Renal pelvis (tissue), 12 donors: ENCODE measurements at places on chromosomes 16 and 17. TPM values are rescaled to one million over a fixed set of nuclear protein-coding genes. Genes with fewer than 3 reads are reported as not detected.

DNA sequence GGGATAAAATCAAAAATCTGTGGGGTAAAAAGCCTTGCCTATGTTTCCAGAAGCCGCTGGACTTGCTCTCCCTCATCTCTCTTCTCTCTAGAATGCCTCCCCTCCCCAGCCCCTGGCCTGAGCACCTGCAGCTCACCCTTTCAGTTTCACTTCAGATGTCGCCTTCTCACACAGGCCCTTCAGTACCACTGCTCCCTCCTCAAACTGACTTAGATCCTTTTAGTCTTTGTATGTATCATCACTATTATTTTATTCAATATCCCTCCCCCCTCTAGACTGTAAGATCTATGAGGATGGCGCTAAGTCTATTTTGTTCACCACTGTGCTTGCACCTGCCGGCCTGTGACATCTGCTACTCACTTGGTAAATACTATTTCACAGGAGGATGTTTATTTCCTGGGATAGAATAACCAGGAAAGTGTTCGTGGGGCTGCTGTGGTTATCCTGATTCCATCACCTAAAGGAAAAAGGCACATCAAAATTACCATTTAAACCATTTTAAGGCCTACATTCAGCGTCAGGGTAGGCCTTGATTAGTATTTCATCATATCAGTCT lies 122.3 kb downstream of the MRTFB start:
- DNase-seq, result no peak

Gene CHD9NB
- 7.9 TPM for polyA plus RNA-seq

Gene MAP2K6
- polyA plus RNA-seq, result 21.7 TPM

Gene TLCD1
- polyA plus RNA-seq, result 16.6 TPM

DNA sequence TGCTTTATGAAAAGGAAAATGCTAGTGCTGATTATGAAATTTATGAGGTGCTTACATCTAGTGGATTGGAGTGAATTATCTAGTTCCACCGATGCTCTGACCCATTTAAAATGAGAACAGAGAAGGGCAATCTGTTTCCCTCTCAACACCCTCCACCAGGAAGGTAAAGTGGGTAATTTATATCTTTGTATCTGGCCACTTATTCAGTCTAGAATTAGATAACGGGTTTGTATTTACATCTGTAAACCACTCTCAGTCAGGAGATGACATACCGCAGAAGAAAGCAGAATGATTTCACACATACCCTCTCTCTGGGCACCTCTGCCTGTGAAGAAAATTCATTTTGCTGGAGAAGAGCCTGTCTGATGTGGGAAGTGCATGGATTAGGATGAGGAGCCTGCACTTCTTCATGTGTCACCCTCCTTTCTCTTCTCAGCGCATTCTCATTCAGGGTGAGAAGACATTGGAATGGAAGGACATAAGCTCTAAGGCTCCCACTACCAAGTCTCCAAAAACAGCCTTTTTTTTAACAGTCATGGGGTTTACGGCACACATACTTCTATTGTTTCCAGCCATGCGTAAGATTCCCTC lies 646.7 kb upstream of the SALL1 start:
- DNase-seq, result no peak

DNA sequence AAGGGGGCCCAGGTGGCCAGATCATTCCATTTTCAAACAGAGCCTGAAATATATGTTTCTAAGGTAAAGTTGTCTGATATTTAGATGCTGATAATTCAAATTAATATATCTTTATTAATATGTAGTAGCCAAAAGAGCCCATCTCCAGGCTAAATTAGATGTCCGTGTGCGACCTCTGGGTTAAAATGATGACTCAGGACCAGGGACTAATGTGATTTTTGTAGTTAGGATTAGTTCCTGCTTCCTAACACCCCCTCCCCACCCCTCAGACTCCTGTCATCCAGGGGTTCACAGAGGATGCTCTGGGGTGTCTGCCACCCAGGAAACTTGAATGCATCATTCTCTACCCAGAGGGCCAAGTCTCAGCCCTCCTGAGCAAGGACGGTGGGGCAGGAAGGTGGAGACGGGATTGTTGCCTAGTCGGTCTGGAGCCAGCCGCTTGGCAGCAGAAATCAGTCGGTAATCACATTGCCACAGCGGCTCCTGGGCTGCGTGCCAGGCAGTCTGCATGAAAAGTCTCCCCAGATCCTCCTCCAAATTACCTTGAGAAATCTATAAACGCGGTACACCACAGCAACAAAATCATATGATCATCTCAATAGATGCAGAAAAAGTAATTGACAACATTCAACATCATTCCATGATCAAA lies 29.8 kb downstream of the CNGB1 start:
- DNase-seq, result no peak

GRCh38 chr16:18839555-18839954 lies 38.2 kb upstream of the ARL6IP1 start:
- DNase-seq, result no peak

DNA sequence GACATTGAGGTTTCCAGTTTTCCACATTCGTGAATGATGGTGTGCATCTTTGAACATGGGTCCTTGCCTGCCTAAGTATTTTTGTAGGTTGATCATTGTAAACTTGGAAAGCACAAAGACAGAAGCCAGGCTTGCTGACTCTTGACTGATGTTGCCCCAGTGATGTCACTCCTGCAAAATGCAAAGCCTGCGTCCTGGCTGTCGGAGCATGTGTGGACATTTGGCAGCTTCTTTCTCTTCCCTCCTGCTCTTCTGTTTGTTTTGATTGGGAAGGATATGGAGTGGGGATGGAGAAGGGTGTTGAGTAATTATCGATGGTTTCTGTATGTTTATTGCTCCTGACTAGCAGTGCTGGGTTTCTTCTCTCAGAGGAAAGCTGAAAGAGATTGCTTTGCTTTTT lies 3.2 kb downstream of the NDE1 start:
- no peak for DNase-seq

GRCh38 chr16:5875416-5875815 lies 777.8 kb upstream of the EEF2KMT start:
- no peak for DNase-seq

DNA sequence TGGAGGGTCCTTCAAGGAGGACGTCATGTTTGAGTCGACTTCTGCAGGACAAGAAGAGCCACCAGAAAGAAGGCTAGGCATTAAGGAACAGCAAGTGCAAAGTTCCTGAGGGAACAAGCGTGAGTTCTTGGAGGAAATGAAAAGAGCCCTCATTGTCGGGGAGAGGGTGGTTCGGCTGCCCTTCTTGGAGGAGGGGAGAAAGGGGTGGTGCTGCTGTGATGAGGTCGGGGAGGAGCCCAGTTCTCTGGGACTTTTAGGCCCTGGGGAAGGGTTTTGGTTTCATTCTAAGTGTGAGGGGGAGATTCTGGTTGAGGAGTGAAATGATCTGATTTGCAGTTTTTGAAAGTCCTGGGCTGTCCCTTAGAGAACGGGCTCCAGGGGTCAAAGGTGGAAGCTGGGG lies 4.1 kb downstream of the BICDL2 start:
- no peak for DNase-seq

DNA sequence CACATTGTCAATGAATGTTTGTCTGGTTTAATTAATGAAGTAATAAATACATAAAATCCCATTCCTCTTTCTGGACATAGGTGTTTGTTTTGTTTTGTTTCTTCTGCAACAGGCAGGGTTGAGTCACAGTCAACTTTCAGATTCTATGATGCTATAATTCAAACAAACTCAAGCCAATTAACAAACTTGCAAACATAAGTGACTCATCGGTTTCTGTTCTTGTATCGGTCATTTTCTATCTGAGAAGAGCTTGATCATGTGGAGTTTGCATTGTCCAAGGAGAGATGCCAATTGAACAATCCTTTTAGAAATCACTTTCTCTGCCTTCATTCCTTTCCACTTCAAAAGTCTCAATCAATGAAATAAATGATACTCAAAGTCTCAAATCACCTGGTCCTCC lies 294.2 kb upstream of the C16orf82 start:
- no peak for DNase-seq

GRCh38 chr16:87132361-87133014 lies 184.7 kb downstream of the C16orf95 start:
- no peak for DNase-seq

GRCh38 chr16:21283521-21284289 lies 5.6 kb upstream of the CRYM start:
- DNase-seq, result no peak

- DNase-seq, result no peak
Measured at GRCh38 chr16:7997966-7998365, 592.3 kb downstream of the TMEM114 start.

DNA sequence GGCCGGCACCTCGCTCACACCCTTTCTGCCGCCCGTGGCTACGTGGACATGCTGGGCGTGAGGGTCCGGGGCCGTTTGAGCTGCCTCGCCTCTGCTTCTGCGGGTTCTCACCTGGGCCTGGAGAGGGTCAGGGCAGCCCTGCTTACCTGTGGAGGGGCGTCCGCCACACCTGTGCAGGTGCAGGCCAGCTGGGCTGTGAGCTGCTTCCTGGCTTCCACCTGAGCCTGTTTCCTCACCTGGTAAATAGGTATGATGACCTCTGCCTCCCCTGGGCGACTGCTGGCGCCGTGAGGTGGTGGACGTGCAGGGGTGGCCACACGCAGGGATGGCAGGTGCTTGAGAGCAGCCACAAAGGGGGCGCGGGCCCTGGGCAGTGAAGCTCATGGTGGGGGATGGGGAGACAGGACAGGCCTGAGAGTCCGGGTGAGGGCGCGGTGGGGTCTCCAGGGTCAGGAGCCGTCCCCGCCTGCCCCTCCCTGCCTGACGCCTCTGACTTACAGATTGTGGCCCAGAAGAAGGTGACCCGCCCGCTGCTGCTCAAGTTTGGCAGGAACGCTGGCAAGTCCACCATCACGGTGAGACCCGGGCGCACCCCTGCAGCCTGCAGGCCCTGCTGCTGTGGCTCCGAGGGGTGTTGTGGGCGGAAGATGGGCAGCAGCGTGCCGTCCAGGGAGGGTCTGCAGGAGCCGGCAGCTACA lies 7.8 kb downstream of the CPNE7 start:
- DNase-seq, result no peak

- peak; percentile 22 for DNase-seq
Measured at GRCh38 chr16:46607529-46607928, 13.7 kb downstream of the SHCBP1 start.

DNA sequence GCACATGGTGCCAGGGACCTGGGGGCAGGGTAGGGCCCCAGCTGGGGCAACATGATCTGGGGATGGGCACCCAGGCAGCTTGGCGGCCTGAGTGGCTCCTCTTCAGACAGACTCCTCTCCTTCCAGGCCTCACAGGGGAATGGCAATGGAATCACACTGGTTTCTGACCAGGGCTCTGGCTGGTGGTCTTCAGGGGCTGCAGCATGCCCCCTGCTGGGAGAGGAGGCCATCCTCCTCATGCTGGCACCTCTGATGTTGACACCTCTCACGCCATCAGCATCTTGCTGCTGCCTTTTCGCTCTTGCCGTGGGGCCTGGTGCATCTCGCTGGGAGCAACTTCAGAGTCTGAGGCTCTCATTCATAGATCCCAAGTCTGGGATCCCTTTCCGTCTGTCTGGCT lies 11.2 kb upstream of the GFOD2 start:
- DNase-seq, result no peak

GRCh38 chr17:1462164-1463112 lies 6.4 kb upstream of the CRK start:
- DNase-seq, result no peak

Gene ETV4
- 39.7 TPM for polyA plus RNA-seq

Gene PRSS22
- 9.2 TPM for polyA plus RNA-seq

Gene BAIAP3
- polyA plus RNA-seq, result 7.0 TPM

DNA sequence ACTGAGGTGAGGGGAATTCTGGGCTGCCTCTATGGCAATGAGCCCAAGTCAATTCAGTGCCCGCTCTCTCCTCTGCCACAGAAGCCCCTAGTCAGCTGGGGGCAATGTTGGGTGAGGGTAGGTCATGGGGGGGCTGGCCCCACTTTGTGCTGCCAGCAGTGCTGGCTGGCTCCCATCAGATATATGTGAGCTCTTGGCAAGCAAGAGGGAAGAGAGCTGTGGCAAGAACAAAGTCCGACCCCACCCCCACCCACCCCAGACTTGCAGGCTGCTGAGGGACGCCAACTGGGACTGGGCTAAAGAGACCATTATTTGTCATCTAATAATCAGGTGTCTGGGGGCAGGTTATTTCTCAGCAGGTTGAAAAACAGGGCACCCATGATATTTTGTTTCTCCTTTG lies 89.4 kb downstream of the YPEL2 start:
- DNase-seq, result no peak

Gene TBC1D3E
- not detected for polyA plus RNA-seq

Gene CD300E
- polyA plus RNA-seq, result 0.13 TPM

DNA sequence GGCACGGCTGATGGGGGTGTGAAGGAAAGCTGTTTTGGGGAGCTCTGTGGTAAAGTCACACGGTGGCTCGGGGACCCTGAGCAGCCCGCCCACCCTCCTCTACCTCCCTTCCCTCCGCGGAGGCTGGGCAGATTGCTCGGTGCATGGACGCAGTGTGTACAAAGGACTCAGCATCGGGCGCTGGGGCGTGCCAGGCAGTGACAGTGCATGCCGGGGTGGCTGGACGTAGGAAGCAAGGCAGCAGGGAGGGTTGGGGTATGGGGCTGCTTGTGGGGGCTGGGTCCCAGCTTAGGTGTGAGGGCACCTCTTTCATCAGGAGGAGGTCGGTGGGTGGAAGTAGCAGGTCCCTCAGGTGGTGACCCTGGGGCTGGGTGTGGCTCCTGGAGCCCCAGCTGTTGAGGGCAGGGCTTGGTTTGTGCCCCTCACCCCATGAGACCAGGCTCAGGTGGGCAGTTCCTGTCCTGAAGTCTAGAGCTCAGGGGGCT lies 159.9 kb upstream of the GSE1 start:
- no peak for DNase-seq

- no peak for DNase-seq
Measured at GRCh38 chr16:20704281-20704680, 6.8 kb upstream of the ACSM1 start.

Gene PDILT
- 0.11 TPM for polyA plus RNA-seq

DNA sequence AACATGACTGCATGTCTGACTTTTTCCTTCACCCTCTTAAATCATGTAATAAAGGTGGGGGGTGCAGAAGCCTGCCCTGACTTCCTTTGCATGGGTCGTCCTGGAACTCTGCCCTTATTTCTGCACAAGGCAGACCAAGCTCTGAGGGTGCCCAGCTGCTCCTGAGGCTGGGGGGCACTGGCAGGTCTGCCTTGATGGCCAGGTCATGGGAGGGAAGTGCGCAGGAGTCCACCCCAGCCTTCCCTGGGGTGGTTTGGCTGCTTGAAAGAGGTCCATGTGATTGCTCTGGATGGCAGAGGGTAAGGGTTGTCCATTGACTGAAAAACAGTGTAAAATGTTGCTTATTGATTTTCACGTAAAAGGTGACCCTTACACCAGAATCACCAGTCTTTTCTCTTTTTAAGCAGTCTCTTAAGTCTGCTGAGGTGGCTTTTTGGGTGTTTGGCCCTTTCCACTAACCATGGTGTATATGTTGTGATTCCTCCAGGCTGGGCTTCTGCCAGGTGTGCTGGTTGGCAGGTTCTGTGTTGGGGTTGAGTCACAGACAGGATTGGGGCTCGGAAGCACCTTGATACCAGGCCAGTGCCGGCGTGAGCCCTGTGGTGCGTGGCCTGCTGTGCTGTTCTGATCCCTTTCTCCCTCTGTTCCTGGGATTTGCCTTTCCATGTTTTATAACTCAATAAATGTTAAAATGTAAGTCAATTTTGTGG lies 19.4 kb downstream of the DHX38 start:
- DNase-seq, result no peak
